ENCODE measurements at places on chromosomes 6 and 20.

DNA sequence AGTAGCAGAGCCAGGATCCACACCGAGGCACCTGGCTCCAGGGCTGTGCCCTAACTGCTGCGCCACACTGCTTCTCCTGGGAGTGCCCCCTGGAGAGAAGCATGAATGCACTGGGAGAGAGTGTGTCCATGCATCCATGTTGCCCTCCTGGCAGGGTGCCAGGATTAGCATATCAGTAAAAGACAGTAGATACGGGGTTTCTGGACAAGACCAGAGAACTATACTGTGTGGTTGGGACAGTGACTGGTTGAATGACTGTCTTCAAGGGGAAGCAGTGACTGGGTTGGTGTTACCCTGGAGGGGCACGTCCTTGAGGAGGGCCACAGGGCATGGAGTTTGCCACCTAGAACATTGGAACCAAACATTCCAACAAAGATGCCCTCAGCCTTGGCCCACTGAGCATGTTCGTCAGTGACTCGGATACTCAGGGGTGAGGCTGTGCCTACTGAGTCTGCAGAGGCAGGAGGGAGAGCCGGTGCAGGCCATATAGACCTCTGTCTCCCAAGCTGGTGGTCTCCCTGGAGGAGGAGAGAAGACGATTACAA is 288.8 kb downstream of the CDC5L start:
- peak; percentile 10 for DNase-seq

DNA sequence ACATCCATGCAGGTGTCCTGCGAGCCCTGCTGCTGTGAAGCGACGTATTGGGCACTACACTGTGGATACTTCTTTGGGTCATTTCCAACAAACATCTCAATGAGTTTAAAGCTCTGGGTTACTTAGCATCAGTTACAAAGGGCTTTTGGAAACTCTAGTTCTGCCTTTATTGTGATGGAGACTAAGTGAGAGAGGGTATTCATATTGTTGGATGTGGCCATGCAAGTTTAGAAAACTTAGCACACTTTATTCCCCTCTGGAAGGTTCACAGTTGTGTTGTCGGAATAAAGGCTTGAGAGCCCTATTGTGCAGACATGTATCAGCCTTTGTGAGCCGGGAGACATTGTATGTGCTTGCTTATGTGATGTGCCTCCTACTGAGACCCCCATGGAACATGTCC is 22.1 kb downstream of the DUSP22 start:
- DNase-seq: no peak

- DNase-seq: no peak
These were observed 299.6 kb upstream of the STXBP5 start for GRCh38 chr6:146904596-146904995.

DNA sequence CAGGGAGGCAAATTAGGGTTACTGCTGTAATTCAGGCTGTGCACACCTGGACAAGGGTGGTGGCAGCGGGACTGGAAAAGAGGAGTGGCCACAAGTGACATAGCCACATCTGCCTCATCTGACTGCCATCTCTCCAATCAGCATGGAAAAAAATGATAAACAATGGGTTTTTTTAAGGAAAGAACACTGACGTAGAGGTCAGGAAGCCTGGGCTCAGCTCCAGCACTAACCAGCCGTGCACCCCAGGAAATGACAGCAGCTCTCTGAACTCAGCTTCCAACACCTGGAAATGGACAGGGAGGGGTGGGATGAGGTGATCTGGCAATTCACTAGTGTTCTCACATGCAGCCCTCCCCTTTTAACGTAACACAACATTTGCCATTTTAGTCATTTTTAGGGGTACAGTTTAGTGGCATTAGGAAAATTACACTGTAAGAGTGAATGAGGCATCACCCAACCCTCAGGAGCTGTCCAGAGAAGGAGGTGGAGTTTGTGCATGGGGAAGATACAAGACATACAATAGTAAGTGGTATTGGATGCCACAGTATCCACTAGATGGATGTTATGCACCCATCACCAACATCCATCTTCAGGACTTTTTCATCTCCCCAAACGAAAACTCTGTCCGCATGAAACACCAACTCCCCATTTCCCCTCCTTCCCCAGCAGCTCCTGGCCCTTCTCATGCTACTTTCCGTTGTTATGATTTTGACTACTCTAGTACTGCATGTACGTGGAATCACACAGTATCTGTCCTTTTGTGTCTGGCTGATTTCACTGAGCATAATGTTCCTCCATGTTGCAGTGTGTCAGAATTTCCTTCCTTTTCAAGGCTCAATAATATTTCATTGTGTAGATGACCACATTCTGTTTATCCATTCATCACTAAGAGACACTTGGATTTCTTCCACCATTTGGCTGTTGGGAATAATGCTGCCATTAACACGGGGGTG is 215.5 kb upstream of the ECI2 start:
- no peak for DNase-seq

GRCh38 chr6:13362412-13362811 is 34.1 kb upstream of the TBC1D7 start:
- DNase-seq: no peak

DNA sequence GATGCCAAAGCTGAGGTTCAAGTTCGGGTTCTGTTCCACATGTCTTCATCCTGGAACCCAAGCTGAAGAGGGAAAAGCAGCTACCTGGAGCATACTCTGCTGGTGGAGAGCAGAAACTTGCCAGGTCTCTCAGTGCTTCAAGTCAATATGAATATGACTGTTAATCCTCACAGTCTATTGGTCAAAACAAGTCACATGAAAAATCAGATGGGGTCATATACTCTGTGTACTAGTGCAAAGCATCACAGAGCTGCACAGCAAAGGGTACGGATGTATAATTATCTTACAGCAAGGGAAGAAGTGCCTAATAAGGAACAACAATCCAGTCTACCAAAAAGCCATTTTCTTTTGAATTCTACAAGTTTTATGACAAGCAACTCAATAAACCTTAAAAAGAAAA is 11.6 kb downstream of the NCOA7 start:
- DNase-seq: no peak

DNA sequence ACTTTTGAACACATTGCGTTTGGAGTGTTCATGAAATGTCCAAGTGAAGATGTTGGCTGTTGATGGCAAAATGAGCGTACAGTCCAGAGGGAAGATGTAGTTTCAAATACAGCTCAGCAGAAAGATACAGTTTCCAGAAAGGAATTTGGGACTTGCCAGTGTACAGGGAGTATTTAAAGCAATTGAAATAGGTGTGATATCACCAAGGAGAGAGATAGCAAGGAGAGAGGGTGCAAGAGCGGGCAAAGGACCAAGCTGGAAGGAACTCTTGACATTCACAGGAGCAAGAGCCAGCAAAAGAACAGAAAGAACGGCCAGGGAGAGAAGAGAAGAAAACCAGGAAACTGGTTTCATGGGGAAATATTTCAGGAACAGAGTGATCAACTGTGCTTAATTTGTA is 47.8 kb downstream of the CARMIL1 start:
- no peak for DNase-seq

- no peak for DNase-seq
These were observed 10.4 kb downstream of the SAMD3 start for GRCh38 chr6:130212215-130212874.

DNA sequence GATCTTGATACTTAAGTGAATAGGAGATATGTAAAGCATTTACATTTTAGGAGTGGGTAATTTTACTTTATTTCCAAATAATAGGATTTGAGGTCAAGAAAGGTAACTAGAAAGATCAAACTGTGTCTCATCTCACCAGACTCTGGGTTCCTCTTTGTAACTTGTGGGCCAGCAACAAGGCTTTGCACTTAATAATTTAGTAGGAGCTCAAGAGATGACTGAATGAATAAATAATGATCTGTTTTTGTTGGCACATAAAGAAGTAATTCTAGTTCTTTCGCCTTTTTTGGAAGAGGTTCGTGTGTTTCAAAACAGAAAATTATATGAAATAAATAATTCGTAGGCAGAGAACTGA is 67.4 kb upstream of the FABP7 start:
- no peak for DNase-seq

GRCh38 chr6:46491628-46492547 is 639 bp upstream of the RCAN2 start:
- peak; percentile 80 for DNase-seq

- DNase-seq: peak; percentile 89
These were observed 11.0 kb downstream of the UQCC2 start for GRCh38 chr6:33700391-33701050.

GRCh38 chr6:9583753-9584352 is 831.0 kb downstream of the TFAP2A start:
- no peak for DNase-seq

- no peak for DNase-seq
These were observed 131.3 kb upstream of the EDN1 start for GRCh38 chr6:12158686-12159415.

- DNase-seq: no peak
These were observed 49.9 kb upstream of the TAGAP start for GRCh38 chr6:159094444-159095252.

GRCh38 chr6:84027340-84028181 is 6.0 kb upstream of the MRAP2 start:
- peak; percentile 38 for DNase-seq

GRCh38 chr20:3313683-3314065 is 74.7 kb upstream of the SLC4A11 start:
- DNase-seq: peak; percentile 10

GRCh38 chr6:154852687-154853086 is 119.5 kb downstream of the SCAF8 start:
- DNase-seq: peak; percentile 18

- DNase-seq: no peak
These were observed 68.5 kb upstream of the NXT1 start for GRCh38 chr20:23282111-23282510.

- DNase-seq: peak; percentile 80
These were observed 176.7 kb downstream of the HACE1 start for GRCh38 chr6:104682722-104683643.

DNA sequence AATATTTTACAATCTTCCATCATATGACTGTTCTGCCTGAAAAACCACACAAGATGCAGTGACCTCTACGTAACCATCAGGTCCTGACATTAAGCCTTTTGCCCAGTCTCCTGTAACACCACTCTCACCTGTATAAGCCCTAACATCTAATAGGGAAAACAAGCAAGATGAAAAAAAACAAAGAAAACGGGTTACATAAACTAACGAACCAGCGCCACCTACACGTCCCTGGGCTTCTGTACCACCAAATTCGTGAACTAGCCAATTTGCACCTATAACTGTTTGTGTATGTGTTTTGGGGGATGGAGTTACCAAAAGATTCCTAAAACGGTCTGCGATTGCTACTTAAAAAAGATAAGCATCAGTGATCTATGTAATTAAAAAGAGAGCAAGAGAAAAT is 70.2 kb downstream of the BLOC1S5 start:
- DNase-seq: peak; percentile 40

DNA sequence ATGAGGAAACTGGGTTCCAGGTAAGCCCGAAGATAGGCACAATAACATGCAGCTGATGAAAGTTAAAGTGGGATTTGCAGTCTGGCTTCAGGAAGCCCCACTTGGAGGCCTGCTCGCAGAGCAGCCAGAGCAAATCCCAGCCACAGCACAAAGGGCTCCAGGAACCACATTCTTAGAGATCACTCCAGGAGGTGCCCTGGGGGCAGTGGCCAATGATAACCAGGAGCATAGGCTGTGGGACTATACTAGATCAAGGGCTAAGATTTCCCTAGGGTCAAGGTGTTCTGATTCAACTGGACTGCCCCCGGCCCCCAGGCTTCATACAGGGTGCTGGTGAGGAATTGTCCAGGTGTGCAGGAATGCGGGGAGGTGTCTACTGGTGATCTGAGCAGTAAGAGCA is 133.9 kb upstream of the PTPRT start:
- DNase-seq: no peak

DNA sequence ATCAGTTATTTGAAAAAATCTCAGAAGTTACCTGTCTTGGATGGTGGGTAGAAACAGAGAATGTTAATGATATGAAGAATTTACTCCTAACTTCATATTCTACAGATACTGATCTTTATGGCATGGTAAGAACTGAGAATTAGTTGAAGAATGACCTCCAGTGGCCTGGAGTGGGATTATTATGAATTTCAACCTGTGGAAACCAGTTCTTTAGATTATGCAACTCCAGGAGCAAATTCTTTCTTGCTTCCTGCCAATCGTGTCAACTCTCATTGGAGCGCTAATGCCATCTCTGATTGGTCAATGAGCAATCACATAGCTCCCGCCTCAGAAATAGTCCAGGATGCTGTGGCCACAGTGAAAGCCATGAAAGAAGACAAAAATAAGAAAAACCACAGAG is 40.6 kb downstream of the LYRM2 start:
- DNase-seq: peak; percentile 75

GRCh38 chr6:108167449-108168089 is 1.7 kb downstream of the NR2E1 start:
- DNase-seq: peak; percentile 47

DNA sequence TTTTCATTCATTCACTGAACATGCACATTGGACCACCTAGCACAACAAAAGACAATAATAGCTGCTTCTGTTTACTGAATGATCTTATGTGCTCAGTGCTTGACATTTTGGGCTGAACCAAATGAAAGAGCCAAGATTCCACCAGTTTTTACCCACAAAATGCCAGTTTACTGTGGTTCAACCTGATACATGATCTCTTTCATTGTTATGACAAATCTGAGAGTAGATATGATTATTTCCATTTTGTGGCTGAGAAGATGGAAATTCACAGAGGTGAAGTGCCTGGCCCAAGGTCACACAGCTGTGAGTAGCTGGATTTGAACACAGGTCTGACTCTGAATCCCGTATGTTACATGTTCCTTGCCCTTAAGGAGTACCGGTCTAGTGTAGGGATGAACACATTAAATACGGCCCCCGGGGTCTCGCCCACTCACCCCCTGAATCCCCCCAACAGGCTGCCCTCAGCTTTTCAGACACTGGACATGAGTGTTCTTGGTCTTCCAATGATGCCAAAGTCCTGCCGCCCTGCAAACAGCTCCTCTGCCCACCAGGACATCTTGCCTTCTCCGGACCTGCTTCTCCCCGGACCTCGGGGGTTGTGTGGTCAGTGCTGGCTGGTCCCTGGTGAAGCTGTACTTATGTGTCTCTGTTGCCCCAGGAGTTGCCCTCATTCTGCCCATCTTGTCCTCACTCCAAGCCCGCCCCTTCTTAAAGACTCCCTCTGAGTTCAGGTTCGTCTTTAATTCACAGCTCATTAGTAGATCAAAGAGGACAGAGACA is 58.6 kb upstream of the SLC32A1 start:
- DNase-seq: no peak

- no peak for DNase-seq
These were observed 59.2 kb upstream of the CEP85L start for GRCh38 chr6:118710616-118711015.

GRCh38 chr6:130982941-130983456 is 80.0 kb downstream of the EPB41L2 start:
- DNase-seq: no peak

DNA sequence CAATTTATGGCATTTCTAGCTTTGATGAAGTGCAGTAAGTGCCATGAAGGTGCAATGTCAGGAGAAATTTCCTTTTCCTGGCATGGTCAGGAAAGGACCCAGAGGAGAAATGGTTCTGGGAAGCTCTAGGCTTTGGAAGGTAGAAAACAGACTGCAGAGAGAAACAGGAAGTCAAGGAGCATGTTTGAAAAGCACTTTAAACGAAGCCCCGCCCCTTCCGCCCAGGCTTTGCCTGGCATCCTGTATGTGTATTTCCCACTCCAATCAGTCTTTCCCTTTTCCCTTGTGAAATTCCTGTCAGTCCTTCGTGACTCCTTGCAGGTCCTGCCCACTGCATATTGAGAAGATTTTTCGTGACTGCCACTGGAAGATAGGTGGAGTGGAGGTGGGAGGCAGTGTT is 320.9 kb upstream of the SASH1 start:
- peak; percentile 60 for DNase-seq

GRCh38 chr6:42029881-42030280 is 20.4 kb upstream of the TAF8 start:
- no peak for DNase-seq
